ENCODE measurements at places on chromosomes 1 and 21. TPM values are rescaled to one million over a fixed set of nuclear protein-coding genes. Genes with fewer than 3 reads are reported as not detected.

Gene PRAMEF26
- not detected for total RNA-seq

Gene CNR2
- total RNA-seq, result 0.46 TPM

Gene LCE6A
- total RNA-seq, result not detected

Gene MCOLN3
- total RNA-seq, result 4.2 TPM

Gene RGS13
- total RNA-seq, result 0.48 TPM

Gene RIPPLY3
- total RNA-seq, result 0.18 TPM

Gene EXTL1
- total RNA-seq, result 0.43 TPM

Gene THEM5
- not detected for total RNA-seq

Gene RUNX1
- 100 TPM for total RNA-seq

Gene IGFN1
- 0.97 TPM for total RNA-seq

Gene LAX1
- total RNA-seq, result 1.0 TPM

Gene GRIK3
- total RNA-seq, result 0.40 TPM

Gene BMP8B
- total RNA-seq, result 1.0 TPM

Gene AIRE
- not detected for total RNA-seq

Gene ANKRD35
- total RNA-seq, result 3.4 TPM

Gene DISP3
- total RNA-seq, result 0.18 TPM

Gene L1TD1
- total RNA-seq, result 2.0 TPM

Gene GPR37L1
- not detected for total RNA-seq

Gene GCSAML
- total RNA-seq, result 1.4 TPM

Gene SH3D21
- total RNA-seq, result 13.5 TPM

Data from lung (tissue), 17 donors.